ENCODE measurements at places on chromosomes 6 and 20. TPM values are rescaled to one million over a fixed set of nuclear protein-coding genes. Genes with fewer than 3 reads are reported as not detected.
A peak's percentile ranks its signal among the peaks of the same experiment; 100 is the strongest.

WFDC10B gene
- not detected for total RNA-seq

KIFC1 gene
- total RNA-seq: 1.2 TPM

NRSN1 gene
- not detected for total RNA-seq

SLC22A1 gene
- 2.3 TPM for total RNA-seq

BCAS4 gene
- total RNA-seq: 89.9 TPM

DNA sequence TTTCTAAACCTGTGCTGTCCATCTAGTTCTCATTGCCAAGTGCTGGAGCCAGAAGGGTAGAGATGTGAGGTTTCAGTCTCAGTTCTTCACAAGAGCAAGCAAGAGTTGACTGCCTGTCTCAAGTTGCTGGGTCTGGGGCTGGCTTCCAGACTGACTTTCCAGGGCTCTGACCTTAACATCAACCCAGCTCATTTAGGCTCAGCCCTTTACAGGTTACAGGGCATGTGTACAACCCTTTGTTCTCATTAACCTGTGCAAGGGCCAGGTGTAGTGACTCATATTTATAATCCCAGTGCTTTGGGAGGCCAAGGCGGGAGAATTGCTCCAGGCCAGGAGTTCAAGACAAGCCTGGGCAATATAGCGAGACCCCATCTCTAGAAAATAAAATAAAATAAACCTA lies 30.6 kb downstream of the FITM2 start:
- H3K36me3 ChIP-seq: peaks cover 9% of the 10 kb centered on the region
- H3K27me3 ChIP-seq: no peaks in the 10 kb centered on the region
- no peak for DNase-seq
- H3K27ac ChIP-seq: peak overlapping the region; percentile 2

DNA sequence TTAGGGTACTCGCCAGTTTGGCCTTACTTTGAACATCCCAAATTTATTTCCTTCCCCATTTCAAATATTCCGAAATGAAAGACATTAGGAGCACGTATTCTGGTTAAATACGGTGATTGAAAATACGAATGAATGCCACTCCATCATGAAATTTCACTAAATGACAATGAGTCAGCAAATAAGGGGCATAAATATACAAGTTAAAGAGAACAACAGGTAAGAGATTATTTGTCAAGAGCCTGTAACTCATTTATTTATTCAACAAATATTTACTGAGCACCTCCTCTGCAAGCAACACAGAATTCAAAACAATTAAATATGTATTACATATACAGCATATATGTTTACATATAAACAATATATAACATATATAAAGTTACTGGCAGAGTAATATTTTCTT lies 44.8 kb downstream of the MYB start:
- H3K36me3 ChIP-seq: no peaks in the 10 kb centered on the region
- H3K4me1 ChIP-seq: peaks cover 9% of the 10 kb centered on the region
- no peaks in the 10 kb centered on the region for H3K27me3 ChIP-seq
- H3K27ac ChIP-seq: no peak overlapping the region

DNA sequence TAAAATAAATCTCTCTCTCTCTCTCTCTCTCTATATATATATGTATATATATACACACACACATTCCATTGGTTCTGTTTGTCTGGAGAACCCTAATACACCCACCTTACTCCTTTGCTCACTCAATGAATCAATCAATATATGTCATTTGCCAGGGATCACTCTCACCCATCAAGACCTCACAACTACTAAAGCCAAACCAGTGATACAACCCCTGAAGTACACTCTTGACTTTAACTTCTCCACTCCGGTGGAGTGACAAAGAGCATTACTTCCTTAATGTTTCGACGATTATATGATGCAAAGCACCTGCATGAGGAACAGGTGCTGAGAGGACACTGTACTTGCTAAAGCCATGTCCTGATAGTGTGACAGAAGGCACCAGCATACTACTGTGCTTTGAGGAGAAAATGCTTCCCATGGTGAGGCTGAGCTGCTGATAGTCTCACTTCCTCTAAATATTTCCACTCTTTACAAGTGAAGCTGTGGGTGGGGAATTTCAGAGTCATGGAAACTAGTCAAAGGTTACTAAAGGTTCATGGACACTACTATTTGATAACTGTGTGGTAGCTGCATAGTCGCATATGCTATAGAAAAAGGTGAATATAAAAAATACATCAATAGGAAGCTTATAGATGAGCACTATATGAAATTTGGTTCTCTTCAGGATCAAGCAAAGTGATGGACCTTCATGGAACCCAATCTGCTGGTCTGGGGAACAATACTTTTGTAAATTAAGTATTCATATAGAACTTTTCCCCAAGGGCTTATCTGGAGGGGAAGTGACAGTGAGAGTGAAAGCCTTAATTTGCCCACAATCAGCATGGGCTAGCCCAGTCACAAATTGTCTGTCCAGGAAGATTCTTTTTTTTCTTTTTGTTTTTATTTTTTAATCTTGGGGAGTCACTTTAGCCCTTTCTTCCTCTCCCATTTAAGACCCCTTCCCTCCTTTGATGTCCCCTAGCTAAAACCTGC lies 141.9 kb upstream of the NEDD9 start:
- DNase-seq: no peak
- H3K4me1 ChIP-seq: peaks cover 30% of the 10 kb centered on the region
- no peaks in the 10 kb centered on the region for H3K27me3 ChIP-seq
- H3K27ac ChIP-seq: no peak overlapping the region
- peaks cover 54% of the 10 kb centered on the region for H3K36me3 ChIP-seq
- H3K4me3 ChIP-seq: no peak overlapping the region

GRCh38 chr20:37387519-37388269 lies 41.8 kb downstream of the SRC start:
- DNase-seq: no peak
- peaks cover 3% of the 10 kb centered on the region for H3K27me3 ChIP-seq
- peaks cover 8% of the 10 kb centered on the region for H3K4me1 ChIP-seq
- no peaks in the 10 kb centered on the region for H3K36me3 ChIP-seq

Data from naive thymus-derived CD8-positive, alpha-beta T cell (primary cell).